ENCODE measurements at places on chromosomes 3 and 15. TPM values are rescaled to one million over a fixed set of nuclear protein-coding genes. Genes with fewer than 3 reads are reported as not detected.

- DNase-seq, result no peak
Observed at GRCh38 chr3:33355611-33356010, 78.4 kb downstream of the FBXL2 start.

DNA sequence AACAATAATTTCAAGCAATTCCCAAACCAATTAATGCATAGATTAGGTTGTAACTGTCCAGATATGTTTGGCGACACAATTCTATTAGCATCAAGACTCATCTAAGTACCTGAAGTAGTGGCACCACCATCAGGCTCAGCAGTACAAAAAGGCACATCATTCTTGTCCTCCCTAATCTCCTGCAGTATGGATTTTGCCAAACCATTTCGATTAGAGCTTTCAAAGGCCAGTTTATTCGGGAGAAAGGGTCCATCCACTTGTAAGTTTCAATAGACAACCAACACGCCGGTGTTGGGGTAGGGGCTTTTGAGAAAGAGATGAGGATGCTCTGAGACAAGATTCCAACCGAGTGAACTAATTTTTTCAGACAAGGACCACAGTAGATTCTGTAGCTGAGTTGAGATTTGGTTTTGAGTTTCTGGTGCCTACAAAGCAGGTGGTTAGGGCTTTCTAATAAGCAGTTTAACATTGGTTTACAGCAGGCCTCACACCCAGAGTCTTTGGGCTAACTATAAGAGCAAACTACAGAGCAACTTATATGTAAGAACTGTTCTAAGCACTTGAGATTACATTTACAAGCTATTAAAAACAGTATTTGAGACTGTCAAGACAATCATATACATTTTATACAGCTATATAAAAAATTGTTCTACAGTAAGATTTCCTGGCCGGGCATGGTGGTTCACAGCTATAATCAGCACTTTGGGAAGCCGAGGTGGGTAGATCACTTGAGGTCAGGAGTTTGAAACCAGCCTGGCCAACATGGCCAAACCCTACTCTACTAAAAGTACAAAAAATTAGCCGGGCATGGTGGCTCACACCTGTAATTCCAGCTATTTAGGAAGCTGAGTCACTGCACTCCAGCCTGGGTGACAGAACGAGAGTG lies 4.5 kb downstream of the RPL22L1 start:
- no peak for DNase-seq

- no peak for DNase-seq
Observed at GRCh38 chr3:172082269-172082668, 42.9 kb downstream of the FNDC3B start.

DNA sequence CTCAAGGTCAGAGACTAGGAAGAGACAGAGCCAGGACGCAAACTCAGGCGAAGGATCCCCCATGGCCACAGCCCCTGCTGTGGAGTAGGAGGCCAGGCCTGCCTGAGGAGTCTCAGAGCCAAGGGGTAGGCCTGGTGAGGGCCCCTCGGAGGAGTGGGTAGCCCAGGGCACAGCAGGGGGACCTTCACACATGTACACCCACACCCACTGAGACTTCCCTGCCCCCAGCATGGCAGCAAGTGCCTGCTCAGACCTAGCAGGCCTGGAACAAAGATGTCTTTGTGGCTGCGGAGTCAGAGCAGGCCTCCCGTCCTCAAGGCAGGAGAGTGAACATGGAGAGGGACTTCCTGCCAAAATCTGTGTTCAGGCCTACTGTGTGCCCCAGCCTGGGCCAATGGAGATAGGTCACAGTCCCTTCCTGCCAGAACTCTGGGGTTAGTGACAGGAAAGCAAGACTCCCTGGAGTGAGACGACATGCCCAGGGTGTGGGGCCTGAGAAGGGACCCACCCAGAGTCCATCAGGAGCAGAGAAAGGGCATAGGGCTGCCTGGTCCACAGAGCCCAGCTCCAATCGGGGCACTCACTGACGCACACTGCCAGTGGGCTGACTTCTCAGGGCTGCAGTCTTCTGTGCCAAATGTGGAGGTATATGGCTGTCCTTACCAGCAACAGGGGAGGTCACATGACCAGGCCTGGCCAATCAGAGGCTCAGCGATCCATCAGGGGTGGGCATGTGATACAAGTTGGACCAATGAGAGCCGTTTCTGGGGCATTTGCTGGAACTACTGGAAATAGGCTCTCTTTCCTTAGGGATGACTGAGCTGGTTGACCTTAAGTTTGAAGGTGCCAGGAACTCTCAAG lies 2.3 kb downstream of the GRIP2 start:
- no peak for DNase-seq

GRCh38 chr15:27820722-27821121 lies 278.4 kb downstream of the OCA2 start:
- no peak for DNase-seq

- no peak for DNase-seq
Observed at GRCh38 chr15:32636908-32637567, 4.5 kb upstream of the SCG5 start.

- no peak for DNase-seq
Observed at GRCh38 chr3:123122525-123123315, 55.9 kb downstream of the PDIA5 start.

DNA sequence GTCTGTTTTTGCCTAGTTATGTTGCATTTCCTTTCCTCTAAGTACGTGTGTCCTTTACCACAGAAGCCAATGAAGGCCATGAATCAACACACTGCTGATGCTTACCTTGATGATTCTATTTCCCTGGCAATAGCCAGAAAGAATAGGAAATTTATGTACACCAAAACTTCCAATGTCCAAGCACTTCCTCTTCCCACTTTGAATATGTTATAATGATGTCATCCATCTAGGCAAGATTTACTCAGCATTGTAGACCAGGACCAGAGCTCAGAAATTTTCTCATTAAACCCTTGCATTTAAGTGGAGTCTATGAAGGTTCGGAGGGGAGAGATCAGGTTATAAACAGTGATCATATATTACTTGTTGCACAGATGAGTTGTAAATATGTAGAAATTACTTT lies 126.0 kb downstream of the THRB start:
- DNase-seq, result no peak

GRCh38 chr3:43525386-43525785 lies 96.4 kb downstream of the ANO10 start:
- no peak for DNase-seq

DNA sequence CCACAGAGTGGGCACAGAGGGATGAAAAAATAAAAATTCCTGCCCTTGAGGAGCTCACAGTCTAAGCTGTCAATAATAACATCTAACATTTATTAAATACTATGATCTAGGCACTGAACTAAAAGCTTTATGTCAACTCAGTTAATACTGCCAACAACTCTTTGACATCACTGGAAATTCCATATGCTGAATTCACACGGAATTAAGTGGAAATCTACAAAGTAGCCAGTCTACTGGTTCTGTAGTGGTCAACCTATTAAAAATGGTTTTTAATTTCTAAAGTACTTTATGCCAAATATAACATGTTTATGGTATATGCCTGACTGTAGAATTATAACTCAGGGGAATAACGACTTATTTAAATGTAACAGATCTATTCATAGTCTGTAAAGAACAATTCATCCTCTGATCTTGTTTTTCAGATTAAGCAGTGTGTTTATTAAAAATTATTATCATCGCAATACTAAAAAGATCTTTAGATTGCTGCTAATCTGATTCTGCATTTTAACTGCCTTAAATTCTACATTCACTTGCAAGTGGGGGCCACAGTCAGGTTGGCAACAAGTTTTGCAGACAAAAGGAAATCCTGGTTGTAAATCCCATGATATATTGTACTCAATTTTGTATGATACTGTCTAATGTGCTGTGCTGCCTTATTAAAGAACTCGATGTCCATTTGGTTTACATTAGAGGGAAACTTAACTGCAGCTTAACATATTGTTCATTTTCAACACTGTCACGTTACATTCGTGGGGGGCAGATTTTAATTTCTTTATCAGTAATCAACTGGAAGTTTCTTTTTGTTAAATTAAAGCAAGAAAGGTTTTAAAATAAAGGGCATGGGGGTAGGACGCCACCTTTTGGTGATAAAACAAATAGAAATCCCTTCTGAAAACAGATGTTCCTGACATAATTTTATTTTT lies 2.6 kb upstream of the FOXP1 start:
- no peak for DNase-seq

DNA sequence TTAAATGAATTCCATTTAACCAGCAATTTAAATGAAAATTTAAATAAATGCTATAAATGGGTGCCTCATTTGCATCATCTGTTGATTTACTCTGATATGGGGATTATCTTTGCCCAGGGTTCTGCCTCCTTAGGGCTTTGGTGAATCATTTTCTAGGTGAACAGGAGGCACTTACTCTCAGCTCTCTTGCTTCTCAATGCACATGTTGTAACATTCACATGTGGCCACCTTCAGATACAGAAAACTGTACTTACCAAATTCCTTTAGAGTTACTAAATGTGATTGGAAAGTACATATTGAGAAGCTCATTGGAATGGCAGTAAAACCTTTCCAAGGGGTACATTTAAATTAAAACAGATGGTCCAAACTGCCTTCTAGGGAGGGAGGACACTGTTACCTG lies 20.8 kb downstream of the GADL1 start:
- DNase-seq, result no peak

DNA sequence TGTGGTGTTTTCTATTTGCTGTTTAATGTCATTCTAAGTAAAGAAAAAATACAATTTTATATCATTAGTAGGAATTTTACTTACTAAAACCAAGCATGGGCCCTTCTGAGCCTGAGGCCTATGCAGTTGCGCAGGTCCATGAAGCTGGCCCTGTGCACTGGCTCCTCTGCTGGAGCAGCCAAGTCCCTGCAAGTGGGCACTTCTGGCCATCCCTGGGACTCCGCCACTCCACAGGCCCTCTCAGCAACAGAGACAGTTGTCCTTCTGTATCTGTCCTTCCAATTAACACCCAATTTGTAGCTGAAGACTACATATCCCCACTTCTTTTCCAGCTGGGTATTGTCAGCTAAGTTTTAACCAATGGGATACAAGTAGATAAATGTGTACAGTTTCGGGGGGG lies 49.9 kb upstream of the RYK start:
- DNase-seq, result no peak

GRCh38 chr3:143140550-143140949 lies 21.0 kb downstream of the CHST2 start:
- DNase-seq, result no peak

DNA sequence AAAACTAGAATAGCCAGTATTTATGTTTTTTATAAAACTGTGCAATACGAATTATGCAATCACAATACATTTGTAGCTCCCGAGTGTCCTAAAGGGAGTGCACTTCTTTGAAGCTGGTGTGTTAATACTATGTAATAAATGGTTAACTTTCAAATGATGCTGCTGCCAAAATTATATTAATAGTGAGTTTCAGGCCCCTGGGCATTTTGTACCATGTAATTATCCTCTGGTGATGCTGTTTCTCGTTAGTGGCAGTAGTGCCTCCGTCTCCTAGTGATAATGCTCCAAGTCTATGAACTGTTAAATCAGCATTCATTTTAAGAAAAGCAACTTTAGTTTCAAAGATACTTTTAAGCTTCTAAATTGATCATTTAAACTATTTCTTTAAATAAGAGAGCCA lies 132.7 kb upstream of the BHLHE40 start:
- DNase-seq, result no peak

The FAIM gene
- 13.7 TPM for total RNA-seq

The AP3B2 gene
- total RNA-seq, result 12.5 TPM

The GPR62 gene
- total RNA-seq, result 0.57 TPM

The ZNF501 gene
- total RNA-seq, result 6.3 TPM

The ANKRD34C gene
- not detected for total RNA-seq

The CLDN16 gene
- total RNA-seq, result 1.1 TPM
